ENCODE measurements at places on chromosomes 12 and 14. TPM values are rescaled to one million over a fixed set of nuclear protein-coding genes. Genes with fewer than 3 reads are reported as not detected.

The PTCSC3 gene
- total RNA-seq = 2.8 TPM

The RILPL1 gene
- total RNA-seq = 17.9 TPM

The CLEC7A gene
- 51.1 TPM for total RNA-seq

The GPX2 gene
- total RNA-seq = 0.69 TPM

The SIX6 gene
- not detected for total RNA-seq

The NRIP2 gene
- total RNA-seq = 0.61 TPM

The METTL17 gene
- total RNA-seq = 51.0 TPM

The TWF1 gene
- 52.1 TPM for total RNA-seq

The ZNF891 gene
- total RNA-seq = 2.4 TPM

The P2RX7 gene
- 20.1 TPM for total RNA-seq

The NTS gene
- 0.32 TPM for total RNA-seq

The KLRK1 gene
- total RNA-seq = 8.1 TPM

The KRT83 gene
- not detected for total RNA-seq

The RNASE12 gene
- not detected for total RNA-seq

The NXPH4 gene
- not detected for total RNA-seq

The AMN gene
- total RNA-seq = 19.8 TPM

The NOVA1 gene
- total RNA-seq = 1.6 TPM

The CCDC88C gene
- total RNA-seq = 34.1 TPM

The ERBB3 gene
- 60.7 TPM for total RNA-seq

The MYH6 gene
- total RNA-seq = 3.4 TPM

The STYK1 gene
- 0.93 TPM for total RNA-seq

The METTL25 gene
- total RNA-seq = 15.1 TPM

The C1QL4 gene
- total RNA-seq = not detected

The CD27 gene
- 1.5 TPM for total RNA-seq

The HSPB8 gene
- 70.0 TPM for total RNA-seq

The DEPDC4 gene
- 0.61 TPM for total RNA-seq

The GNB3 gene
- 0.32 TPM for total RNA-seq

The EXOC3L4 gene
- 4.2 TPM for total RNA-seq

The TC2N gene
- total RNA-seq = 56.7 TPM

The RDH12 gene
- total RNA-seq = 0.20 TPM

The VWF gene
- 729 TPM for total RNA-seq

The CLEC2A gene
- total RNA-seq = not detected

The LPAR5 gene
- total RNA-seq = 2.5 TPM

The ARG2 gene
- 2.0 TPM for total RNA-seq

The MARCHF9 gene
- total RNA-seq = 21.2 TPM

The TAS2R19 gene
- total RNA-seq = 3.2 TPM

The OAS1 gene
- total RNA-seq = 60.0 TPM

The PDE3A gene
- total RNA-seq = 8.4 TPM

The SLC2A14 gene
- not detected for total RNA-seq

The RNASE3 gene
- not detected for total RNA-seq

The CLECL1 gene
- total RNA-seq = 3.4 TPM

The TMEM30B gene
- 22.5 TPM for total RNA-seq

The SLC8A3 gene
- 1.8 TPM for total RNA-seq
